Activated B cell treated with CpG ODN at 0.5 μM for 24 hours (primary cell): ENCODE measurements at places on chromosomes 7 and 10. TPM values are rescaled to one million over a fixed set of nuclear protein-coding genes. Genes with fewer than 3 reads are reported as not detected.
A peak's percentile ranks its signal among the peaks of the same experiment; 100 is the strongest.

DNA sequence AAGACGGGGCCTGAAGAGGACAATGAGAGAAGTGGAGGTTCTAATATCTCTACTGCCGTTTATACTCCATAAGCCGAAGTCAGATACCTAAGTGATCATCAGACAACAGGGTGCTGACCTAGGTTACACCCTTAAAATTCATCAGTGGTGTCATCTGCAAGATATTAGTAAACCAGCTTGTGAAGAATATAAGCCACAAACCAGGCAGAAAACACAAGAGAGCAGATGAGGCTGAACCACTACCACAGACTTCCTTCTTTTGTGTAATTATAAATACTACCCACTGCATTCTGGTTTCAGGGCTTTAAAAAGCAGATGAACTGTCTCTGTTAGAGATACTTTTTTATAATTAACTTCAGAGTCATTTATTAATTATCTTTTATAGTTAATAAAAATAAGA lies 69.0 kb upstream of the LRRC17 start:
- H3K27me3 ChIP-seq, result no peaks in the 10 kb centered on the region
- H3K27ac ChIP-seq, result no peak overlapping the region
- no peak overlapping the region for H3K4me3 ChIP-seq
- no peak for DNase-seq
- no peaks in the 10 kb centered on the region for H3K4me1 ChIP-seq
- no peaks in the 10 kb centered on the region for H3K36me3 ChIP-seq

DNA sequence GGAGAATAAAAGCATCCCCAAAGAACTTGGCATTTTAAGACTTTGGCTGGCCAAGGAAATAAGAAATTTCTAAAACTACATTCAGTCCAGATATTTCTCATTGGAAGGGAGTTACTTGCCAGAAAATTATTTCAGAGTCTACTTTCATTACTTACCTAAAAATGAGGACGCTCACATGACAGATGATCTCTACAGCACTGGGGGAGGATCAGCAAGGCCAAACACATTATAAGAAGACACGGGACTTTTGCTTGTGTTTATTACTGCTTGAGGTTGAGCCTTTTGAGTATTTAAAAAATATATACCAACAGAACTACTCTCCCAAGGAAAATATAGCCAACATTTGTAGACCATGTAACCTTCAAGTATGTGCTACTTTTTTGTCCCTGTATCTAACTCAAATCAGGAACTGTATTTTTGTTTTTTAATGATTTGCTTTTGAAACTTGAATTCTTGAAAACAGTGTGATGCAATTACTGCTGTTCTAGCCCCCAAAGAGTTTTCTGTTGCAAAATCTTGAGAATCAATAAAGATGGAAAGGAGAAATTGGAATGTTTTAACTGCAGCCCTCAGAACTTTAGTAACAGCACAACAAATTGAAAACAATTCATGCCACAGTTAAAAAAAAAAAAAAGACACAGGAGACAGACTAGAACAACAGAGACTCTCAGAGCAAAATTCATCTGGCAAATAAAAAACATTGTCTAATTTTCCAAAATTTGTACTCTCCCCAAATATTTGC lies 128.1 kb downstream of the ZNF438 start:
- no peaks in the 10 kb centered on the region for H3K4me1 ChIP-seq
- H3K4me3 ChIP-seq, result no peak overlapping the region
- H3K27me3 ChIP-seq, result no peaks in the 10 kb centered on the region
- H3K36me3 ChIP-seq, result peaks cover 40% of the 10 kb centered on the region
- no peak overlapping the region for H3K27ac ChIP-seq

DNA sequence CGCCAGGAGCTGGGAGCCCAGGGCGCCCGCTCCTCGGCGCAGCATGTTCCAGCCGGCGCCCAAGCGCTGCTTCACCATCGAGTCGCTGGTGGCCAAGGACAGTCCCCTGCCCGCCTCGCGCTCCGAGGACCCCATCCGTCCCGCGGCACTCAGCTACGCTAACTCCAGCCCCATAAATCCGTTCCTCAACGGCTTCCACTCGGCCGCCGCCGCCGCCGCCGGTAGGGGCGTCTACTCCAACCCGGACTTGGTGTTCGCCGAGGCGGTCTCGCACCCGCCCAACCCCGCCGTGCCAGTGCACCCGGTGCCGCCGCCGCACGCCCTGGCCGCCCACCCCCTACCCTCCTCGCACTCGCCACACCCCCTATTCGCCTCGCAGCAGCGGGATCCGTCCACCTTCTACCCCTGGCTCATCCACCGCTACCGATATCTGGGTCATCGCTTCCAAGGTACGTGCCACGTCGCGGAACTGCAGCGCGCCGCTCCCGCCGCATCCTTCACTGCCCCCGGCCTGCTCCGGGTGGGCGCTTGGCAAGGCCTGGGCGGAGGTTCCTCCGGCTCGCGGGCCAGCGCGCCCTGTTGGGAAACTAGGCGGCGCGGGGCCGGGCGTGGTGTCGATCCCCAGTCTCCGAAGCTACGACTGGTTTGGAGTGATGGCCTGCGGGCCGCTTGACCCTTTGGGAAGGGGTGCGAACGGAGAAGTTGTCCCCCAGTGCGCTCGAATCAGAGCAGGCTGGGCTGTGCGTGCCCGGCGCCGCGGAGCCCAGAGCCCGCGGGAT lies 868 bp downstream of the EMX2 start:
- H3K27me3 ChIP-seq, result peaks cover 61% of the 10 kb centered on the region
- no peak overlapping the region for H3K4me3 ChIP-seq
- H3K4me1 ChIP-seq, result peaks cover 14% of the 10 kb centered on the region
- no peak for DNase-seq
- H3K27ac ChIP-seq, result no peak overlapping the region

DNA sequence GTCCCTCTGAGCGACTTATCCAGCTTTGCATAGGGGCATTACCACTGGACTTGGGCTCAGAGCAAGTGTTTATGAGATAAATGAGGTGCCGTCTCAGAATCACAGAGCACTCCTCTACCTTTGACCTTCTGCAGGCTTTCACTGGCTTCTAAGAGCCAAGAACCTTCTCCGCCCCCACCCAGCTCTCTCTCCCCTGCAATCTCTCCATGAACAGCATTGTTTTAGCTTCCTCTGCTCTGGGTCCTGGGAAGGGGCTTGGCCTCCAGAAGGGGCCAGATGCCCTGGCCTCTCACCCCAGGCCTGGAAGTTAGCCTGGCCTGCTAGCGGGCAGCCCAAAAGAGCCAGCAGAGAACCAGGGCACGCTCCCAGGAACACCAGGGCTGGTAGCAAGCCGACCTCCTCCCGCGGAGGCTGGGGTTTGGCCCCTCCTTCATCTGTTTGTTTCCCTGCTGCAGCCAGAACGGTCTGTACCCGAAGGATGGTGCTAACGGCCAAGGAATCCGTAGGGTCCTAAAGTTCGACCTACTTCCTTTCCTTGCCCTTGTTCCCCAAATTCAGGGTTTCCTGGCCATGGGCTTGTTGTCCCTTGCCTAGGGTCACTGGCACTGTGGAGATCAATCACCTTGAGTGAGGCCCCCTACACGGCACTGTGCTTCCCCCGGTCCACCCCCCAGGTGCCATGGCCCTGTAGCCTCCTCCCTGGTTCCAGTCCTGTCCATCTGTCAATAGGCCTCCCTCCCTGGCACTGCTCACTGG lies 18.7 kb upstream of the DDIT4 start:
- H3K4me3 ChIP-seq, result no peak overlapping the region
- peak overlapping the region; percentile 83 for H3K27ac ChIP-seq
- peaks cover 76% of the 10 kb centered on the region for H3K4me1 ChIP-seq
- H3K27me3 ChIP-seq, result no peaks in the 10 kb centered on the region

DNA sequence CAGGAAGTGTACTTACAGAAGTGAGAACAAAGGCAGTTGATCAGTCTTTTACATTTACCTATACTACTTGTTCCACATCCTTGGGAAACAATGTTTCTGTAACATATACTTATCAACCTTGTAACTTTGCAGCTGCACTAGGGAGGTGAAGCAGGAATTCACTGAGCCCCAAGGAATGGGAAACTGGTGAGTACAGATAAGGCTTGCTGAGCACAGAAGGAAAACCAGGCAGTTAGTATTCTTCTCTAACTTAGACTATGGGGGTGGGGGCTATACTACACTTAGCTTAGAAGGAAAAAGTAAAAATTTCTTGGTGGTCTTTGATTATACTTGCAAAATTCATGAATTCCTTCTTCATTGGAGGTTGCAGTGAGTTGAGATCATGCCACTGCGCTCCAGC lies 6.9 kb upstream of the ZNF33A start:
- H3K4me3 ChIP-seq, result no peak overlapping the region
- H3K36me3 ChIP-seq, result no peaks in the 10 kb centered on the region
- DNase-seq, result no peak
- no peaks in the 10 kb centered on the region for H3K27me3 ChIP-seq

DNA sequence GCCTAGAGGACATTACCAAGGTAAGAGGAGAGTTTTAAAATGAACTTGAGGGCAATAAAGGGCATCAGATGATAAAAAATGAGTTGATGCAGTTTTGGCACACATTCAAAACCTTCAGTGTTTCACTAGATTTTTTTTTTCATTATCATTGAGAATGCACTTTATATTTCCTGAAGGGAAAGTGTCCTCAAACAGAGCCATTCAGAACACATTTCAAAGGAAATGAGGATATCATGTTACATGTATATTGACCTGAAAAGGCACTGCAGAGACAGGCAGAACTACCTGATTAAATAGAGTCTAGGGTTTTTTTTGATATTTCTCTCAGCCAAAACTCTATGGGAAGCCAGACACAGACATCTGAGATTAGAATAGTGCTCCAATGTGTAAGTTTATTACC lies 454.0 kb downstream of the NEBL start:
- no peak overlapping the region for H3K27ac ChIP-seq
- no peaks in the 10 kb centered on the region for H3K27me3 ChIP-seq
- H3K4me1 ChIP-seq, result no peaks in the 10 kb centered on the region
- H3K4me3 ChIP-seq, result no peak overlapping the region

DNA sequence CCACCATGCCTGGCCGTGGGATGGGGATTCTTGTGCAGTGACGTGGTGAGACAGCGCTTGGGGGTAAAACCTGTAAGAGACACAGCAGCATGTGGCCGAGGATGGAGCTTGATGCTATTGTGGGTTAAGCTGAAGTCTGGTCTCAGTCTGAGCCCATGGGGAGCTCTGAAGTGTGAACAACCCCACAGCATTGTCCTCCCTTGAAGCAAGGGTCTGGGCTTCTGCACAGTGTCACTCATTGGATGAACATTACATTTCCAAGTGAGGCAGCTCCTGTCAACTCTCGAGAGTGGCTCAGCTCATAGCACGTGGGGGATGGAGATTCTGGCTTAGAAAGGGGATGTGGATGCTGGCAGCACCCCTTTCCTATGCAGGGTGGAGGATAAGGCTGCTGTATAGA lies 32.2 kb upstream of the ZNF438 start:
- DNase-seq, result no peak
- H3K4me1 ChIP-seq, result peaks cover 3% of the 10 kb centered on the region
- H3K36me3 ChIP-seq, result no peaks in the 10 kb centered on the region
- H3K27ac ChIP-seq, result no peak overlapping the region
- no peak overlapping the region for H3K4me3 ChIP-seq
- H3K27me3 ChIP-seq, result peaks cover 25% of the 10 kb centered on the region

DNA sequence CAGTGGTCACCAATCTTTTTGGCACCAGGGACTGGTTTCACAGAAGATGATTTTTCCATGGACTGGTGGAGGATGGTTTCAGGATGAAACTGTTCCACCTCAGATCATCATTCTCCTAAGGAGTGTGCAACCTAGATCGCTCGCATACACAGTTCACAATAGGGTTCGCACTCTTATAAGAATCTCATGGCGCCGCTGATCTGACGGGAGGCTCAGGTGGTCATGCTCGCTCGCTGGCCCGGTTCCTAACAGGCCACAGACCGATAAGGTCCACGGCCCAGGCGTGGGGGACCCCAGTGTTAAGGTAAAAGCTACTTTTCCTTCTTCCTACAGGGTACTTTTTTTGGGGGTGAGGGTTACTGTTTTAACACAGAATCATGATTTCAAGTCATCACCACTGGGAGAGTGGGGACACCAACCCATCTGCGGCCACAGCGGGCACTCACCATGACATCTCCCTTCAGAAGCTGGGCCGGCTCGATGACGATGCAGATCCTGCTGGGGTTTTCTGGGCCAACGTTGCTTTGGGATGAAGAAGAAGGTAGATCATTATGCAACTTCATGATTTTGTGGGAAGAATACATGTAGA lies 170.5 kb downstream of the TNS3 start:
- no peak for DNase-seq
- no peak overlapping the region for H3K27ac ChIP-seq
- H3K36me3 ChIP-seq, result peaks cover 66% of the 10 kb centered on the region

- H3K4me1 ChIP-seq, result peaks cover 25% of the 10 kb centered on the region
- no peak for DNase-seq
- no peaks in the 10 kb centered on the region for H3K36me3 ChIP-seq
- H3K27ac ChIP-seq, result no peak overlapping the region
- no peak overlapping the region for H3K4me3 ChIP-seq
These were observed 116.4 kb downstream of the PTEN start for GRCh38 chr10:87979847-87980246.

GRCh38 chr7:80481196-80481884 lies 30.5 kb downstream of the GNAT3 start:
- H3K36me3 ChIP-seq, result no peaks in the 10 kb centered on the region
- no peak for DNase-seq
- no peak overlapping the region for H3K4me3 ChIP-seq
- H3K27ac ChIP-seq, result no peak overlapping the region

GRCh38 chr7:132055336-132056120 lies 499.1 kb upstream of the PODXL start:
- H3K27me3 ChIP-seq, result no peaks in the 10 kb centered on the region
- no peaks in the 10 kb centered on the region for H3K36me3 ChIP-seq
- H3K4me3 ChIP-seq, result no peak overlapping the region
- H3K27ac ChIP-seq, result no peak overlapping the region
- no peak for DNase-seq

Gene C10orf90
- total RNA-seq, result not detected in 2 replicates

Gene ITPRID1
- total RNA-seq, result not detected in 2 replicates

Gene CNPY1
- not detected in 2 replicates for total RNA-seq

Gene PNLIPRP3
- total RNA-seq, result not detected in 2 replicates

Gene ACHE
- 0.16 and 0.34 TPM in 2 replicates for total RNA-seq
